ENCODE measurements at places on chromosomes 4 and X.

- DNase-seq: peak; percentile 90
These were observed 38.8 kb upstream of the TADA2B start for GRCh38 chr4:7004331-7004730.

DNA sequence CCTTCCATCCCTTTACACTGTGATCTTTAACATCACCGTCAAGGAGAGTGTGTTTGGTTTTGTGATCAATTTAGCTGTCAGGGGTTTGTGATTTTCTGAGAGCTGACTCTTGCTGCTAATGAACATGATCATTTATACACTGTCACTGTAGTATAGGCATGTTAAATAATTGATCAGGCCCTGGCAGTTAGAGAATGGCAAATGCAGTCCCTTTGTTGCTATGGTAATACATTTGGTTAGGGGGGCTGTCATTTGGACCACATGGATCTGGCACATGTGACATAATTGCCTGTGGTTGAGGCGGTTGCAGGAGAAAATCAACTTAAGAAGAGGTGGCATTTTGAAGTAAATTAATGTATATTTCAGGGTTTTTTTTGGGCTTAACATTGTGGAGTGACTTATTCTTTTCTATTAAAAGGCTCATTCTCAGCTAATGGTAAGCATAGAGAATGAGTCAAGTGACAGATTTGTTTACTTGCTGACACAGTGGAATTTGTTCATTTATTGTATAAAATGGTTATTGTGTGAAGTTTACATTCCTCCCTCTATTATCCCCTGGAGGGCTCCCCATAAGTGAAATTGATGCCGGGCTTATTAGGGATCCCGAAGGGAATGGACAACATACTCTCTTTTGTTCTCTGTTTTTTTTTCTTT, 114.0 kb downstream of the FHIP1A start:
- DNase-seq: no peak

DNA sequence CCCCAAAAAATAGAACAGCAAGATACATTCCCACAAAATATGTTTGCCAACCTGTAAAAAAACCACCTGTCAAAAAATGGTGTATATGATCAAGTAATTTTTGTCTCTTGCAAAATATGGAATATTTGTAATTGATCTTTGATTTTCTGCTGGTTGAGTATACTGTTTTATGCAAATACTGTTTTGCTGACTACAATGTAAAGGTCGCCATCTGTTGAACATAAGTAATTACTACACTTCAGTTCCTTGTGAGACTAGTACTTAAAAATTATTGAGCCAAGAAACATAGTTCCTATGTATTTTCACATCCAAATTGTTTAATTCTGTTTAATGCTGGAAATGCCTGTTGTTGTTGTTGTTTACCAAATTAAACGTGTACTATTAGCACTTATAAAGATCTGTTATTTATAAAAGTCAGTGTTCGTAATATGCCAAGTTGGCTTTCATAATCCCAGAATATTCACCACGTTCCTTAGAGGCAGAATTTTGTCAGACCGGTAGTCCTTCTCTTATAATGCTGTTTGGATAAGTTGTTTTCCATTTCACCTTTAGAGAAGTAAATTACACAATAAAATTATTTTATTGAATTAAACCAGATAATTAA, 144.2 kb downstream of the PDLIM5 start:
- peak; percentile 83 for DNase-seq

- no peak for DNase-seq
These were observed 6.5 kb downstream of the UGT2B17 start for GRCh38 chr4:68569466-68570121.

DNA sequence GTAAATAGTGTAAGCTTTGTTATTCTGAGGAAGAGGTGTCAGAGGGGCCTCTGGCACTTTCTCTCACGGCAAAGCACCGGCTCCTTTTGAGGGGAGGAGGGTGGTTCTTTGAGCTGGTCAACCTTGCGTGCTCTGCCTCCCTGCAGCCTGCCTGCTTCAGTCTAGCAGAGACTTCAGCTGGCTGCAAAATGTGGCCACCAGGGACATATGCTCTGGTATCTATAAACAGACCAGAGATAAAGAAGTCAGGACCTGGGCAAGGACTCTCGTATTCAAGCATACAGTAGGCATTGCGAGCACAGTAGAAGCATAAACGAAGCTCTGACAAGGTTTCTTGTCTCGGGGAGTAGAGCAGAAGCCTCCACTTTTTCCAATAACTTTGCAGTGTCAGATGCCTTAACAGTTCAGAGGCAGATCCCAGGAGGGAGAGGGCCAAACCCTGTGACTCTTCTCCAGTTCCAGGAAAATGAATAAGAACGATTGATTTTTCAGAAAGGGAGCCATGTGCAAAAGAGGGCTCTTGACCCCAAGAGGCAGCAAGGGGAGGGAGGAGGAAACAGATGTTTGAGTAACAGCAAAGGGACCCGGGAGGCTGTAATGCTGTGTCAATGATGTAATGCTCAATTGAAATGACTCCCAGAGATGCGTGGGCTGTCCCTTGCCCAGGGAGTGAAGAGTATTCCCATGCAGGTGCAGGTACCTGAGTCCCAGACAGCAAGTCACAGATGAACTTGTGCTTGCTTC, 57.9 kb upstream of the TEX13D start:
- no peak for DNase-seq

DNA sequence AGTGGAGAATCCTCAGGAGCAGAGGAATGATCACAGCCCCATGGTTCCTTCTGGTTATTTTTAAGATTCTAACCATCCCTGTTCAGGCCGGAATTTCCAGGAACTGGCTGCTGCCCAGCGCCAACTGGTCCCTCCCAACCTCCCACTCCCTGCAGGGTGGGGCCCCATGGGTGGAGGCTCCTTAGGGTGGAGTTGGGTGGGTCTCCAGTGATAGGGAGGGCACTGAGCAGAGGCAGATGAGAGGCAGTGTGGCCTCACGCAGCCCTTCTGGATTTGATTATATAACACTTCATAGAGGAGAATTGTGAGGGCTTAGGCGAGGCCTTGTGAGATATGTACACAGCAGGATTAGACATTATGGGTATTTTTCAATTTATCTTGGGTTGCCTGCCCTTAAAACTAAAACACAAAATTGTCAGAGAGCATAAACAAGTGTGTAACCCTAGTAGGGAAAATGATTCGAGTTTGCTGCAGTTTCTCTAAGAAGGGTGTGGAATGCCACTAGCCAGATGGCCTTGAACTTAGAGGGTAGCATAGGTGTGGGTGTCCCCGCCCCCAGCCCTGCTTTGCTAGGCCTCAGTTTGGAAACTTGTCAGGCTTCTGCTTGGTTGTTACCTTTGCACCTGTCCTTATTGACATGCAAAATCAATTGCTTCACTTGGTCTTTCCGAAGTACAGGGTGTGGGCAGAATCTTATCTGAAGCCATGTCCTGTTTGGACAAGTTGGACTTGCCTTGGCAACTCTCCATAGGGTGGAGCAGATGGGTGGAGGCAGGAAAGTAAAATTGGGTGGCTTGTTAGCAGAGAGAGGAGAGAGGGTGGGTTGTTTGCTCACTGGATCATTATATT, 9.4 kb downstream of the KLF3 start:
- peak; percentile 69 for DNase-seq

DNA sequence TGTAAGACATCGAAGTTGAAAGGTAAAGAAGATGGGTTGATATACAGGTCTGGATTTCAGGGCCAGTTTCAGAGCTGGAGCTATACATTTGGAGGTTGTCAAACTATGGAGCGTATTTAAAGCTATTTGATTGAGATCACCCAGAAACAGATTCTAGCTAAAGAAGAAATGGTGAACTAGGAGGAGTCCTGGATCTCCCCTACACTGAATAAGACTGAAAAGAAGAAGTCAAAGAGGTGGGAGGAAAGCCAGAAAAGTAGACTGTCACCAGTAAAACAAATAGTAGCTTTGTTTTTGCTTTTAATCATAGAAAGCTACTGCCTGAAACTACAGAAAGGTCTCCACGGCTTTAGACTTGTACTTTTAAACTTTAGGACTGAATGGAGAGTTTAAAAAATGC, 5.0 kb upstream of the NDP start:
- DNase-seq: no peak

DNA sequence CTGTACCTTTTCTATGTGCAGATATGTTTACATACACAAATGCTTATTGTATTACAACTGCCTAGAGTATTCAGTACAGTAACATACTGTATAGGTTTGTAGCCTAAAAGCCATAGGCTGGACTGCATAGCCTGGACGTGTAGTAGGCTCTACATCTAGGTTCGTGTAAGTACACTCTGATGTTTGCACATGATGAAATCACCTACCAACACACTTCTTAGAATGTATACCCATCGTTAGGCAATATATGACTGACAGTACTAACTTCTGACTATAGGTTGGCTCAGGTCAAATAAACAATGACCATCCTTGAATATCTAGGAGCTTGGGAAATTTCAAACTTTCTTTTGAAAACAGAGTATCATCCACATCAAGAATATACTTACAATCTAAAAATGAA, 139.0 kb downstream of the CORIN start:
- no peak for DNase-seq

DNA sequence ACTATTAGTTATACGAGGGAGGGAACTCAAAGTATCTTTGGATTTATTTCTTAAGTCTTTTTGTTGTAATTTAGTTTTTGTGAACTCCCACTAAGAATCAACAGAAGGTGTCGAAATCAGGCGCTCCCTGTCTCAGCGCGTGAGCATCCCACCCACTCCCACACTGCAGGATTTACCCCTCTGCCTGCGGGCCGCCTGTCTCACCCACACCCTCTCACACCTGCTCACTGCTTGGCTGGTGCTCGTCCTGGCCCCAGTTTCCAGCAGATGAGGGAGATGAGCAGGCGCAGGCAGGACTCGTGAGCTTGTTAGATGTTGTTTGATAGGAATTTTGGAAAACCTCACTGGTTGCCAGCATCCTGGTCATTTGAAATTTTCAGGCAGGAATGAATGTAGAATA, 20.8 kb upstream of the HGFAC start:
- DNase-seq: no peak

GRCh38 chr4:78527103-78527502, 24.5 kb upstream of the ANXA3 start:
- no peak for DNase-seq

GRCh38 chr4:73653695-73654106, 33.5 kb upstream of the RASSF6 start:
- DNase-seq: peak; percentile 88

DNA sequence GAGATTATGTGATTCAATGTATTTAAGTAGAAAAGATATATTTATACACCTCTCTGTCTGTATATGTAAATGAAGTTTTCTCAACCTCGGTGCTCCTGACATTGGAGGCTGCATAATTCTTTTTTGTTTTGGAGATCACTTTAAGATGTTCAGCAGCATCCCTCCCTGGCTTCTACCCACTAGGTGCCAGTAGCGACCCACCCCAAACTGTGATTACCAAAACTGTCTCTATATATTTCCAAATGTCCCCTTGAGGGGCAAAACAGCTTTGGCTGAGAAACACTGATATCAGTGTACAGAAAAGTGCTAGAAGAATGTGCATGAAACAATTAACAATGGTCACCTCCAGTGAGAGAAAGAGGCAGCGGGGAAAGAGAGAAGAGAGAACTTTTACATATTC, 51.2 kb downstream of the DCX start:
- DNase-seq: no peak

DNA sequence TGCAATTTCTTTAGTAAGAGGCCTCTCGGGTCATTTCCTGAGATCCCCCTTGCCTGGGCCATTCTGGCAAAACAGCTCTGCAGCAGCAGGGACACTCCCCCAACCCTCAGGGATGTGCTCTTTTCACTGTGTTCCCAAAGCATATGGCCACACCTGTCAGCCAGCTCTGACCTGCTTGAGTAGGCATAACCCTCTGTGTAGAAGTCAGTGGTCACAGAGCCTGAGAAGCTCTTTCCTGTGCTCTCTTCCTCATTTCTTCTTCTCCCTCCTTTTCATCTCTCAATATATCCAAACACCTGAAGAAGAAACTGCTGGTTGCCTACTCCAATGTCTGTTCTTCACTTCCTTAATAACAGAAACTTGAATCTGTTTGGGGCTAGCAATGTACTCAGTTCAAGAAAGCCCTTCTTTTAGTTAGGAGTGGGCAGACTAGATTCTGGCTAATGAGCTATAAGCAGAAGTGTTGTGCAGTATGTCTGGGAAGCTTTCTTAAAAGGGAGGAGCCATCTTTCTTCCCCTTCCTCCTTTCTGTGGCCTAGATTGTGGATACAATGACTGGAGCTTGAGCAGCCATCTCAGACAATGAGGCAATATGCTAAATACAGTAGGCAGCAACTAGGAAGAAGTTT, 73.3 kb downstream of the PRPS1 start:
- DNase-seq: no peak

DNA sequence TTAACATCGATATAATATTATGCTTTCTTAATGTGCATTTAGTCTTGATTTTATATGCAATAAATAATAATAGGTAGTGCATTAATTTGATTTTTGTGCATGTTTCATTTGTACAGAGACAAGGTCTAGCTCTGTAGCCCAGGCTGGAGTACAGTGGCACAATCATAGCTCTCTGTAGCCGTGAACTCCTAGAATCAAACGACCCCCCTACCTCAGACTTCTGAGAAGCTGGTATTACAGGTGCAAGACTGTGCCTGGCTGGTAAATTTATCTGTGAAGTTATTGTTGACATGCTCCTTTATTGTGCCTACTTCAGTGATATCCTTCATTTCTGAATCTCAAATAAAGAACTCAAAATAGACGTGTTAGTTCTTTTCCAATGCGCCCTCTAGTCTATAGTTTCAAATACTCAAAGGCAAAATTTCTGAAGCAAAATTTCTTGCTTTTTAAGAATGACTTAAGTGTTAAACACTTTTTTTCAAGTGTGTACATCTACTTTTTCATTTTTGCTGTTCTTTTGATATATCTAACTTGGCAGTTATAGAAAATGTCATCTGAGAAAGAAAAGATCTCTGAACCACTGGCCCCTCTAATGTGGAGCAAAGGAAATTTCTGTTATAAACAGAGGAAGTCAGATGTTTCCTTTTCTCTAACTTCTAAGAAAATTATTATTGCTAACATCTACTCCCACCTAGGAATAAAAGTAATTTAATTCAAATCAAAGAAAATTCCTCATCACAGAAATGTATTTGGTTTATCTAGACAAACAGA, 28.3 kb upstream of the GUCY1A1 start:
- no peak for DNase-seq

GRCh38 chrX:132040066-132040465, 17.0 kb downstream of the STK26 start:
- no peak for DNase-seq

DNA sequence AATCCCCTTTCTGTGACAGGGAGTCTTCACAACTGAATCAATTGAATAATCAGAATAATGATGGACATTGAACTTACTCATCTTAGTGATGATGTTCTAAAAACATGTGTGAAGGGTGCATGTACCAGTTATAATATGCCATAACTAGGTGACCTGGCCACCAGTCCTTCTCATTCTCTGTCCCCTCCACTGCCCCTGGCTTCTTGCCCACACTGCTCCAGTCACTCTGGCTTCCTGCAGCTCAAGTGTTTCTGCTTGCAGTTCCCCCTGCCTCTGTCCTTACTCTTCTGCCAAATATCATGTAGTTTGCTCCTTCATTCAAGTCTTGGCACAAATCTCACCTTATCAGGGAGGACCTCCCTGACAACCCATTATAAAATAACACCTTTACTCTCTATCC, 168.1 kb upstream of the SLC7A11 start:
- no peak for DNase-seq

DNA sequence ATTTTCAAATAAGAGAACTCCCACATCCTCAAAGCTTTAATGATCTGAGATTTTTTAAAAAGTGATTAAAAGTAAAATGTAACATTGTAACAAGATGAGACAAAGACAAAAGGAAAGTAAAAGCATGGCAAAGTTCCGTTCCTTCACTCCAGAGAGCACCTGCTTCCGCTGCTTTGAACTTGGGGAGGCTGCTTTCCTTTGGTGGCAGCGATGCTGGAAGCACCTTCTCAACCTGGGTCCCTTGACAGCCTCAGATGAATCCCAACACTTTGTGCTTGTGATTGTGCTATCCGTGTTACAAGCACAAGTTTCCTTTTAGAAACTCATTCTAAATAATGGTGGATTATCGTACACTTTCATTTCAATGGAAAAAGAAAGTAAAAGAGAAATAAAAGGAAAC, 59.7 kb downstream of the HADH start:
- DNase-seq: no peak

Measured in adipocyte (in vitro differentiated cells).